Type B pancreatic cell (in vitro differentiated cells): ENCODE measurements at places on chromosomes 4 and X.

DNA sequence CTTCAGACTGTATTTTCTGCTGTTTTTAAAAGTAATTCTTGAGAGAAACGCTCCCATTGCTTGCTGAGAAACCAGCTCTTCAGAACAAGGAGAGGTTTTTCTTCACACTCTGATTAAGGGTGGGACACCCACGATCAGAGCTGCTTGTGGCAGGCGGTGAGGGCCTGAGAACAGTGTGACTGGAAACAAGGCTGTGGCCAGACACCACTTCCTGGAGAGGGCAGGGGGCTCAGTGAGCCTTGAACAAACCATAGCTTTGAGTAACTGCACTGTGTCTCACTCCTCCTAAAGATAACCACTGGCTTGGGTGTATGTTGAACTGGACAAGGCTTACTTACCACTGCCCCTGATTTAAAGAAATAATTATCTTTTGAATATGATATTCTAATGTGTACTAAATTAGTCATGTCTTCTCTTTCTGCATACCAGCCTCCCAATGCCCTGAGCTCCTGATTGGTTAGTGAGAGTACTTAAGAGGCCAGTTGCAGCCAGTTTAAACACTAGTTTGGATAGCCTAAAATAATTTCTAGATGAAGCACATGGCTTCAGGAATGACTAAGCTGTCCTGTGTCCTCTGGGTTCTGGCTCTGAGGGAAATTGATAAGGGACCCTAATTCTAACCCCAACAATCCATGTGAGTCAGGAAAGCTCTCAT lies 3.7 kb upstream of the GPR82 start:
- DNase-seq = no peak

- DNase-seq = no peak
Measured at GRCh38 chr4:87884976-87885549, 52.3 kb downstream of the MEPE start.

- no peak for DNase-seq
Measured at GRCh38 chr4:79673898-79674297, 265.9 kb upstream of the GK2 start.

GRCh38 chr4:158161551-158162354 lies 11.1 kb downstream of the GASK1B start:
- DNase-seq = no peak

DNA sequence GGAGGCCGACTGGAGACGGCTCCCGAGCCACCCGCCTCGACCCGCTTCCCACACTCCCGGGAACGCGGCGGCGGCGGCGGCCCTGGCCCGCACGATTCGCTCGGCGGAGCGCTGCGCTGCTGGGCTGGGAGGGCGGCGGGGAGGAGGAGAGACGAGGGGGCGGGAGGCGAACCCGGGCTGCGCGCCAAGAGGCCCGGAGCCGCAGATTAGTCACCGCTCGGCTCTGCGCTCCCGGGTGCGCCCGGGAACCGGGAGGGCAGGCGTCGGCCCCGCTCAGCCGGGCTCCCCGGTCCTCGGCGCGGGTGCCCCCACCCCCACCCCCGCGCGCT lies 11.2 kb upstream of the BCOR start:
- DNase-seq = peak; percentile 74

GRCh38 chrX:127764674-127765073 lies 287.5 kb downstream of the ACTRT1 start:
- DNase-seq = no peak

- no peak for DNase-seq
Measured at GRCh38 chr4:69617083-69617694, 22.3 kb downstream of the UGT2A2 start.

- DNase-seq = no peak
Measured at GRCh38 chr4:127777487-127777886, 4.6 kb upstream of the HSPA4L start.

DNA sequence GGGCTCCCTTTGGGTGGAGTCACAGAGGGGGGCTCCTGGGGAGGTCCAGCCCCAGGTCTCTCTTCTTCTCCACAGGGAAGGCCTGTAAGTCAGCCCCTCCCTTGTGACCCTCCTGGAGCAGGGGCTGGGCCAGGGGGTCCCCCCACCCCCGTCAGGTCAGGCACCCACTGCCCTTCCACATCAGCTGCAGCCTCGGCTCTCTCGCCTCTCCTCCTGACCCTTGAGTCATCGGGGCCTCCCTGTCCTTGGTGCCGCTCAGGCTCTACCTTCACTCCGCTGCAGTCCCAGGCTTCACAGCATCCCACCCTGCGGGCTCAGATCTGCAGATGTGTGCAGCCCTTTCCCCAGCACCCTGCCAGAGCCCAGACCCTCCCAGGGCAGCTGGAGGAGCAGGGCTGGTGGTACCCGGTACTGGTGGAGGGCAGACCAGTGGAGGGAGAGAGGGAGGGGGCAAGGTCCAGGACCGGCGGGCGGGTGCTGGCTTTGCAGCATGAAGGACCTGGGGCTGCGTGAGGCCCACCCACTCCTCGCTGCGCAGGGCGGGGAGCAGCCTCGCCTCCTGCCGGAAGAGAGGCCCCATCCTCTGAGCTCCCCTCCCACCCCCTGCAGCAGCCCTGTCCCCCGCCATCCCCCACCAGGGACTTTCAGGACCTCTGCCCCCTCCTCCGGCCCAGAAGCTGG lies 117.1 kb downstream of the FAM53A start:
- DNase-seq = no peak

DNA sequence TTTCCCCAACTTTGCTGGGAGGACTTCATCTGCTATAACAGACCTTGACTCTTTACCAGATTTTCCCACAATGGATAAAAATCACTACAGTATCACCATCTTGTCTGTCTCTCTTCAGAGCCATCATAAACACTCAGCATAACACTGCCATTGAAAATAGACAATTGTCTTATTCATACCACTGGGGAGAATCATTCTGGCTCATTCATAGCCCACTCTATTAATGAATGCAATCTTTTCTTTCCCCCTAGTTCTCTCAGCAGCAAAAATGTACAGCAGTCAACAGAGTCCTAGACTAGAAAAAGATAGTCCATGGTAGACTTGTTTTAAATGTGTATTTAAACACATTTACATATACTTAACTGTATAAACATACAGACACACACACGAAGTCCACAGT lies 19.2 kb downstream of the SLC9A7 start:
- no peak for DNase-seq

GRCh38 chr4:164509951-164510350 lies 244.0 kb upstream of the SMIM31 start:
- no peak for DNase-seq

- DNase-seq = no peak
Measured at GRCh38 chrX:43349363-43349762, 306.7 kb upstream of the MAOA start.

- DNase-seq = no peak
Measured at GRCh38 chr4:124454772-124455270, 257.7 kb downstream of the ANKRD50 start.

DNA sequence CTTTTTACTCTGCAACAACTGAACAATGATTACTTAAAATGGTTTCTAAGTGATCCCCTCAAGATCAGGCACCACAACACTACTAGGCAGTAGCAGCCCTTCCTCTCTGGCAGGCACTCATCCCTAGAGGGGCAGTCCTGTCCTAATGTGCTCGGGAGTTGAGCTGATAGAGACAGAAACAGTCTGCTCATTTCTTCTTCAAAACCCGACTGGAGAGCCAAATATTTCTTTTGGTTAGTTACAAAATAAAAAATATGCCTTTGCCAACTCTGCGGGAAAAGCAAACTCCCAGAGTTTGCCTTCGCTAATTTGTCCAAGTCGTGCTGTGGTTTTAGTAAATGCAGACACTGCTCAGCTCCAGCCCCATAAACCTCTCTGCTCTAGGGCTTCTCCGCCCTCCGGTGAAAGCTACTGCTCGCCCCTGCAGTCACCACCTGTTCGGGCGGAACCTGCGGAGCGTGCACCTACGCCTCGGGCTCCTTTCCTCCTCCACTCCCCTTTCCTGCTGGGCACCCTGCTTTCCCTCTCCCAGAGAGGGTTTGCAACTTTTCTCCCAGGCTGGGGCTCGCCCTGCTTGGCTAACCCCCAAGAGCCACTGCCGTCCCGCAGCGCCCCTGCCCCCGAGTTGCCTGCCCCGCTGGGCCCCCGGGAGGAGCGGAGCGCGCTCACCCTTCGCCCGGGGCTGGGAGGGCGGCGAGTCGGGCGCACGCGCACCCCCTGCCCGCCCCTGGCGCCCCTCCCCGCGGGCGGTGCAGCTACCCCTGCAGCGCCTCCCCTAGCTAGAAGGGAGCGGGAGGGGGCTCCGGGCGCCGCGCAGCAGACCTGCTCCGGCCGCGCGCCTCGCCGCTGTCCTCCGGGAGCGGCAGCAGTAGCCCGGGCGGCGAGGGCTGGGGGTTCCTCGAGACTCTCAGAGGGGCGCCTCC lies at the start of gene NPNT:
Gene NPNT (plus strand): TSS at position 812 of the 923 bp plus-strand sequence. CDS start 182 bp downstream, outside the sequence.
- peak; percentile 69 for DNase-seq

DNA sequence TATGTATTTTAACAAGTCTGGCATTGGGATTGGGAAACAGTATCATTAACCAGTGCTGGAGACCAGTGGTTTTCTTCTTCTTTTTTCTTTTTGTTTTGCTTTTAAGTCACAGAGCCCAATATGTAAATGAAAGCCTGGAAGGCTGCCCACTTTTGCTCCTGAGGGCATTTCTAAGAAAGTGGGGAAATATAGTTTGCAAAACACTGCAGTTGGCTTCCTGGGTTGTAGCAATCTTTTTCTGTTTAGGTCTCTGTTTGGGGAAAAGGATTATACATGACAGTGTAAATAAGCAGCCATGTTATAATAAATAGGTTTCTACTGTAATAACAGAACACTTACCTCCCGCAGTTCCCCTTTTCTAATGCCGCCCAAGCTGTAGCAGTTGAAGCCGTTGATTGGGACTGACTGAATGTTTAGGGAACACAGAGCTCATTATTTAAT lies 105.5 kb downstream of the TMEM164 start:
- no peak for DNase-seq

DNA sequence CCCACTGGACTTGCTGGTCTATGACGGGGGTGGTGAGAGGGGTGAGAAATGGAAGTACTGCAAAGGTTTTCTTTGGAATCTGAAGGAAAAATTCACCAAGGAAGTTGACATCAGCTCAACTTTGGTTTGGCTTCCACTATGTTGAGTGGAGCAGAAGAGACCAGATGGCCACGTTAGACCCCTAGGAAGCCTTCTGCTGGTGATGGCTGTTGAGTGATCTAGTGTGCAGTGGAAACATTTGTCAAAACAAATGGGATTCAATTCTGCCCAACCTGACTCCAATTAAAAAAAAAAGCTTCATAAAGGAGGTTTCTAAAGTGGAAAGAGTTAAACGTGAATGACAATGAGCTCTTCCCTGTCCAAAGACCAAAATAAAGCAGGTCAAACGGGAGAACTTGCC lies 25.7 kb downstream of the SEL1L3 start:
- DNase-seq = no peak

- no peak for DNase-seq
Measured at GRCh38 chrX:123884809-123885408, 25.1 kb downstream of the XIAP start.

DNA sequence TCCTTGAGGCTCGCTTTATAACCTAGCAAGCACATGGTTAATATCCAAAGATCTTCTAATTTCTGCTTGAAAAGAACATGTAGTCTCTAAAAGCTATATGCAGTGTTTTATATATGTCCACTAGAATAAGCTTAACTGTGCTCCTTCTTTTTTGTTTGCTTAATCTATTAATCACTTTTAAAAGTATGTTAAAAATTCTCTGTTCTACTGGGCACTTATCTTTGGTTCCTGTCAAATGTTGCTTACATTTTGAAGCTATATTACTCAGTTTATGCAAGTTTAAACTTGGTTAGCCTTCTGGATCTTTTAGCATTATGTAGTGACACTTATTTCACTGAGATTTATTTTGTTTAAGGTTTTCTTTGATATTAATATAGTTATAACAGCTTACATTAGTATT lies 32.5 kb downstream of the MAOA start:
- DNase-seq = no peak

DNA sequence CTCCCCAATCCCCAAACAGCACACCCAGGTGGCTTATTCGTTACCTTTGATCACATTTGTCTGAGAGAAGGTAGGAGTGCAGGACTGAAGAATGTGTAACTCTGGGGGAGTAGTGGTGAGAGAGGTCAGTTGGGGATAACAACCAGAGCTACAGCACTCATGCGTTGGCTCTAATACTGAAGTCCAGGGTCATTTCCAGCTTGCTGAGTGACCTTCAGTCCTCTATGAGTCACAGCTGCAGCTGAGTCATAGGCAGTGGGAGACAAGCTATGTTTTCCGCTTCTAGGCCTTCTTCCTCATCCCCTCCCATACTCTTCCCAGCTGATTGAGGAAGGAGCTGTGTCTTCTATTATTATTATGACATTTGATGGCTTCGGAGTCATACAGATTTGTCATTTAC lies 31.6 kb upstream of the CT47C1 start:
- DNase-seq = no peak

DNA sequence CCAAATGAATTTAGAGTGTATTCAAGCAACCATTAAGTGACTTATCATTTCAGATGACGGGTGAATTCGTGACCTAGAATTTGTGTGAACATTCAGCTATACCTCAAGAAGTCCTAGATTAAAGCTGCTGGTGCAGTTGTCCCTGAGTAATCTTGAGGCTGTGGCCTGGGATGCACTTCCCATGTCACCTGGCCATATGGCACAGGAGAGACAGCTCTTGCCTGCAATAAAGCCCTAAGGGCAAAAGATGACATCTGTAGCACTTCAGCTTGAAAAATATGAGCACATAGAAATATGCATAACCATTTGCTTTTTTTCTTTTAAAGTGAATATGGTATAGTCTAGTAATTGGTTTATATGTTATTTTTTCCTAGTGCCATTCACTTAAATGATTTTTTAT lies 125.8 kb downstream of the FHDC1 start:
- DNase-seq = no peak

GRCh38 chrX:25020905-25021449 lies 5.2 kb upstream of the ARX start:
- DNase-seq = no peak

DNA sequence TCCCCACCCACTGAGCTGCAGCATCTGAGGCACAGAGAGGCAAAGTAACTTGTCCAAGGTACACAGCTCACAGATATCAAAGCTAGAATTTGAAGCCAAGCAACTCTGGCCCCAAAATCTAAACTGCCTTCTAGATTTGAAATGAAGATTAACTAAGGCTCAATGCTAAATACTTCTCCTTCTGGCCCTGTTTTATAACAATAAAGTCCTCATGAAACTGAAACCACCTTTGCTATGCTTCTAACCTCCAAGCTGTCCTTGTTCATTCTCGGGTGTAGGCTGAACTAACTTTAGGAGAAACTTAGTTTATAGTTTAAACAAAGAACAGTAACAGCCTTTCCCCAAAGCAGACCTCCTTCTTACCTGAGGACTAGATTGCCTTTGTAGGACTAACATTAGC lies 93.6 kb downstream of the DCTD start:
- DNase-seq = no peak
